ENCODE measurements at places on chromosomes 12 and 14.

- DNase-seq, result no peak
Observed at GRCh38 chr14:105006831-105007592, 13.9 kb downstream of the CDCA4 start.

DNA sequence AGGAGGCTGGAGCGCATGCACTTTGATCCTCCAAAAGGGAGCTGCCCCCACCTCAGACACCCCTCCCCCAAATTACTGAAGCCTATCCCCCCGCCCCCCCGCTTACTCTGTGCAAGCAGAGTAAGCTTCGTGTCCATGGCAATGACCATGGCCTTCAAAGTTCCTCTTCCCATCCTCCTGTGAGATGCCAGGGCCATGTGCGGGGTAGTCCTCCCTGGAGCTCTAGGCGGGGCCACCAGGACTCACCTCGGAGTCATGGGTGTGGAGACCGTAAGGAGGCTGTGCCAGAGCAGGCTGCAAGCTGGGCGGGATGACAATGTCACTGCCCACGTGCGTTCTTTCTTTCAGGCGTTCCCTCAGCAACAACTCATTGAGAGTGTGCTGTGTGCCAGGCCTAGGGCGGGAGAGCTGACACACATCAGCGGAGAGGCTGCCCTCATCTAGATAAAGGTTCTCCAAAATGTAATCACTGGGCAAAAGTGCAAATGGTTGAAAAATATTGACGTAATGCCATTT lies 66.8 kb downstream of the C14orf132 start:
- DNase-seq, result no peak

- no peak for DNase-seq
Observed at GRCh38 chr12:51507178-51507577, 82.5 kb downstream of the SLC4A8 start.

GRCh38 chr12:27822076-27822712 lies 42.2 kb upstream of the MANSC4 start:
- no peak for DNase-seq

DNA sequence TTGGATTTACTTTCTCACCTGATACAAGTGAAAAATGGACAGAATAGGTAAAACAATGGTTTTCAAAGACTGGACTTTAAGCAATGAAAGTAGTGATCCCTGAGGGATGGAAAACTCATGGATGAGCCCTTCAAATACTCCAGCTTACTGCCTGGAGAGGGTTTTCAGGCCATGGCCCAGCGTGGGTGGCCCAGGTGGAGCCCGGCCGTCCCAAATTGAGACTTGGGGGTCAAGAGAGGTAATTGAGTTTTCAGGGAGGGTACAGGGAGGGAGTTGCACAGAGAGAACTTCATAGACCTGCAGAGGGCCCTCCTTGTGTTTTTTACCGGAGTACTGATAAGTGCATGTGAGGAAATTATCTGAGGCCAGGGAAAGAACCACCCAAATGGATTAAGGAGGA lies 37.2 kb downstream of the RAN start:
- DNase-seq, result no peak

All from muscle of arm (tissue), 14 donors.